ENCODE measurements at places on chromosomes 6 and 20. TPM values are rescaled to one million over a fixed set of nuclear protein-coding genes. Genes with fewer than 3 reads are reported as not detected.
A peak's percentile ranks its signal among the peaks of the same experiment; 100 is the strongest.

Gene CST7
- total RNA-seq = 202 TPM

Gene CD83
- total RNA-seq = 29.6 TPM

- H3K36me3 ChIP-seq = no peaks in the 10 kb centered on the region
- no peak overlapping the region for H3K27ac ChIP-seq
- H3K4me1 ChIP-seq = peaks cover 26% of the 10 kb centered on the region
Measured at GRCh38 chr20:25252686-25253421, 5.0 kb downstream of the PYGB start.

- no peaks in the 10 kb centered on the region for H3K27me3 ChIP-seq
- H3K27ac ChIP-seq = no peak overlapping the region
- no peak overlapping the region for H3K4me3 ChIP-seq
- H3K4me1 ChIP-seq = no peaks in the 10 kb centered on the region
- H3K36me3 ChIP-seq = no peaks in the 10 kb centered on the region
Measured at GRCh38 chr6:110400208-110400607, 15.2 kb downstream of the DDO start.

Gene DLL1
- 1.2 TPM for total RNA-seq

DNA sequence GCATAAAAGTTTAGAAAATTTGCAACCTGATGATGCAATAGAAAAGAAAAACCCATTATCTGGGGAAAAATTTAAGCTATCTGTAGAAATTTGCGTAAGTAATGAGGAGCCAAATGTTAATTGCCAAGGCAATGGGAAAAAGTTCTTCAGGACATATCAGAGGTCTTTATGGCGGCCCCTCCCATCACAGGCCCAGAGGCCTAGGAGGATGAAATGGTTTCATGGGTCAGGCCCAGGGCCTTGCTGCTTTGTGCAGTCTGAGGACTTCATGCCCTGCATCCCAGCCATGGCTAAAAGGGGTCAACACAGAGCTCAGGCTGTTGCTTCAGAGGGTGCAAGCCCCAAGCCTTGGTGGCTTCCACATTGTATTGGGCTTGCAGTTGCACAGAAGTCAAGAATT, 582.8 kb downstream of the COL12A1 start:
- no peak for DNase-seq
- no peak overlapping the region for H3K4me3 ChIP-seq
- H3K27ac ChIP-seq = no peak overlapping the region

DNA sequence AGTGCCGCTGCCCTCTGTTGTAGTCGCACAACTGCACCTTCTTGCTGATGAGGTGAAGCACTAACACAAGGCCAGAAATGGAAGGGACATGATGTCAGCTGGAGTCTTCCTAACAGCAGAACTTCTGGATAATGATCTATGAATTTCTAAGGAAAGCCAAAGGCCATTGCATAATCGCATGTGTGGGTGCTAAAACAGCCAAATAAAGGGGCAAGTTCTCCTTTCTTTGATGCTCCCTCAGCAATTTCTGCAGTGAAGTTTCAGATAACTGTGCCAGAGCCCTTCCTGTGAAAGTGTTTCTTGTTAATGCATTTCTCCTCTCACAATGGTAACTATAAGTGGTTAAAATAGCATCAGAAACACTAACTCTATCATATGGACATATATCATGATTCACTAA, 8.0 kb upstream of the F13A1 start:
- H3K27ac ChIP-seq = no peak overlapping the region
- H3K36me3 ChIP-seq = no peaks in the 10 kb centered on the region
- no peak for DNase-seq

Gene PTGIS
- 15.1 TPM for total RNA-seq

Gene ARMH2
- 0.28 TPM for total RNA-seq

DNA sequence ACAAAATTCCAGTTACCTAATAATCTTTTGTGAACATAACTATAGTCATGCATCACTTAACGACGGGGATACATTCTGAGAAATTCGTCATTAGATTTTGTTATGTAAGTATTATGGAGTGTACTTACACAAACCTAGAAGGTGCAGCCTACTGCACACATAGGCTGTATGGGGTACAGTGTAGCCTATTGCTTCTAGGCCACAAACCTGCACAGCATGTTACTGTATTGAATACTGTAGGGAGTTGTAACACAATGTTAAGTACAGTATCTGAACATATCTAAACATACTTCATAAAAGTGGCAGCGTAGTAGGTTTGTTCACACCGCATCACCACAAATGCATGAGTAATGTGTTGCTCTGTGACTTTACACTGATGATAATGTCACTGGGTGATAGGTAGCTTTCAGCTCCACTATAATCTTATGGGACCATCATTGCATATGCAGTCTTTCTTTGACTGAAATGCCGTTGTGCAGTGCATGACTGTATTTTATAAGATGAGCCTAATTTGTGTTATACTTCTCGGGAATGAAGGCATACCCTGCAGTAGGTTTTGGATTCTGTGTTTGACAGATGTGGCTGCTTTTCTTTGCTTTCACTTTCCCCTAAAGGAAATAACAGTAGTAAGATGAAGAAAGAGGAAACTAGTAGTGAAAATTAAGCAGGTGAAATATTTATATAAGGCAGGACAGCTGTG, 365.6 kb downstream of the FARS2 start:
- no peaks in the 10 kb centered on the region for H3K27me3 ChIP-seq
- H3K36me3 ChIP-seq = peaks cover 7% of the 10 kb centered on the region
- peak overlapping the region; percentile 51 for H3K4me3 ChIP-seq
- H3K27ac ChIP-seq = peak overlapping the region; percentile 70

Gene REM1
- not detected for total RNA-seq

- no peaks in the 10 kb centered on the region for H3K36me3 ChIP-seq
- no peak overlapping the region for H3K4me3 ChIP-seq
- no peak overlapping the region for H3K27ac ChIP-seq
- H3K27me3 ChIP-seq = no peaks in the 10 kb centered on the region
- no peak for DNase-seq
Measured at GRCh38 chr6:168525926-168526630, 85.1 kb downstream of the SMOC2 start.

- DNase-seq = no peak
- peaks cover 47% of the 10 kb centered on the region for H3K4me1 ChIP-seq
- peaks cover 34% of the 10 kb centered on the region for H3K36me3 ChIP-seq
- H3K27me3 ChIP-seq = no peaks in the 10 kb centered on the region
- H3K27ac ChIP-seq = peak overlapping the region; percentile 92
Measured at GRCh38 chr6:135052939-135053338, 1.7 kb downstream of the HBS1L start.

Gene BLTP3A
- total RNA-seq = 14.4 TPM

DNA sequence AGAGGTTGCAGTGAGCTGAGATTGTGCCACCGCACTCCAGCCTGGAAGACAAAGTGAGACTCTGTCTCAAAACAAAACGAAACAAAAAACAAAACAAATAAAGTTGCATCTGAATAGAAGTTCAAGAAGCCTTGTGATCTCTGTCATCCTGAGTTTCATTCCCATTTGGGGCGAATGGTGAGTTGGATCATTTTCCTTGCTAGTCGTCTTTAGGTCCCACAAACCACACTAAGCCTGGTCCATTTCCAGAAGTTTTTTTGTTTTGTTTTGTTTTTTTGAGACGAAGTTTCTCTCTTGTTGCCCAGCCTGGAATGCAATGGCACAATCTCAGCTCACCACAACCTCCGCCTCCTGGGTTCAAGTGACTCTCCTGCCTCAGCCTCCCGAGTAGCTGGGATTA, 33.8 kb downstream of the ZNF217 start:
- no peak overlapping the region for H3K4me3 ChIP-seq
- no peak overlapping the region for H3K27ac ChIP-seq
- no peaks in the 10 kb centered on the region for H3K4me1 ChIP-seq
- peaks cover 13% of the 10 kb centered on the region for H3K36me3 ChIP-seq

Gene BMP2
- total RNA-seq = not detected

GRCh38 chr20:42018979-42019378, 400.8 kb upstream of the CHD6 start:
- no peak overlapping the region for H3K4me3 ChIP-seq
- no peak for DNase-seq
- H3K27me3 ChIP-seq = no peaks in the 10 kb centered on the region
- H3K36me3 ChIP-seq = no peaks in the 10 kb centered on the region
- H3K27ac ChIP-seq = no peak overlapping the region

DNA sequence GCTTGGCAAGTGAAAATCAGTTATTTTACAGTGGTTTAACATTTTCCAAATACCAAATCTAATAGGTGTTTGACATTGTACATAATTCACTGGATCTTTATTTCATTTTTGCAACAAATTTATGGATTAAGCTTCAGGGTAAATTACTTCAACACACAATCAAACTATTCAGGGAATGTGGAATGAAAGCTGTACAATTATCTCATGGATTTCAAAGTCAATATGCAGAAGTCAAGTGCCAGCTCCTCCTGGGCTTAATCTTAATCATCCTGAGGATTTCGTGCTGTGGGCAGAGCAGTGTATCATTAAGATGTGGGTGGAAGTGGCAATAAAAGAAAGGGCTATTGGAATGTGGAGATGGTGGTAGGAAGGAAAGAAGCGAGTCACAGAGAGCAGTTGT, 548.8 kb downstream of the COL12A1 start:
- H3K36me3 ChIP-seq = no peaks in the 10 kb centered on the region
- H3K27ac ChIP-seq = no peak overlapping the region
- no peaks in the 10 kb centered on the region for H3K4me1 ChIP-seq
- no peak for DNase-seq

Gene NHSL1
- 0.35 TPM for total RNA-seq

DNA sequence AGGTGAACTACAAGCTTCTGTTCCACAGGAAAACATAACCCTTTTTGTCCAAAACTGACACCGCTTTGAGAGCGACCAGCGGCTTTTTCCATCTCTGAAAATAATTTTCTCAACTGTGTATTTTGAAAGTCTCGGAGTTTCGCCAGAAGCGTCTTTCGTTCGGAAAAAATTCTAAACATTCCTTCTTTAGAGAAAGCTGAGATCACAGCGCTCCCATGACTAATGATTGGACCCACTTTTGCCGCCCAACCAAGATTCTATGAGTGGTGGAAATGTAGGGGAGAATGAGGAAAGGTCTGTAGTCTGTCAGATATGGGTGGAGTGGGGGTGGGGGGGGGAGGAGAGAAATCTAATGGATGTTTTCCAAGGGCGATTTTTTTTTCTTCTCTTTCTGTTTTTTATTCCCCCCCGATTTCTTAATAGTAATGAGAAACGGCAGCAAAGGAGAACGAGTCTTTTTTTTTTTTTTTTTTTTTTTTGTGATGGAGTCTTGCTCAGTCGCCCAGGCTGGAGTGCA, 189.3 kb downstream of the TRIM27 start:
- H3K27me3 ChIP-seq = peaks cover 88% of the 10 kb centered on the region
- peaks cover 21% of the 10 kb centered on the region for H3K36me3 ChIP-seq
- no peak overlapping the region for H3K4me3 ChIP-seq
- no peak for DNase-seq

- H3K27me3 ChIP-seq = peaks cover 62% of the 10 kb centered on the region
- peak; percentile 43 for DNase-seq
Measured at GRCh38 chr6:117477988-117478852, 4.3 kb upstream of the DCBLD1 start.

DNA sequence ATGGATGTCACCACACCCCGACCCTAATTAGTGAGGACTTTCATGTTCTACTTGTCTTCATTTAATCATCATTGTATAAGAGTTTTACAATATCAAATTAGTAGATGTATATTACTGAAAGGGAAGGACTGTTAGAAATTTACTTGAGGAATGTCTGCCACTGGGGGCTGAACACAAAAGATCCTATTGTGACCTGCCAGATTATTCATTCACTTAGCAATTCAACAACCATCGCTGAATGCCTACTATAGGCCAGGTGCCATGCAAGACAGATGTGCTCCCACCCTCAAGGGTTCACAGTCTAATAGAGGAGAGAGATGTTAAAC, 8.0 kb upstream of the RBCK1 start:
- peaks cover 21% of the 10 kb centered on the region for H3K4me1 ChIP-seq
- H3K27ac ChIP-seq = no peak overlapping the region
- H3K27me3 ChIP-seq = no peaks in the 10 kb centered on the region
- no peak overlapping the region for H3K4me3 ChIP-seq
- peaks cover 17% of the 10 kb centered on the region for H3K36me3 ChIP-seq

GRCh38 chr20:24357177-24357576, 112.3 kb upstream of the SYNDIG1 start:
- no peaks in the 10 kb centered on the region for H3K4me1 ChIP-seq
- no peaks in the 10 kb centered on the region for H3K36me3 ChIP-seq
- no peak overlapping the region for H3K4me3 ChIP-seq
- H3K27ac ChIP-seq = no peak overlapping the region
- DNase-seq = no peak

Gene LCA5
- 0.16 TPM for total RNA-seq

- H3K4me1 ChIP-seq = no peaks in the 10 kb centered on the region
- DNase-seq = no peak
- peaks cover 20% of the 10 kb centered on the region for H3K27me3 ChIP-seq
Measured at GRCh38 chr20:33251496-33251895, 15.7 kb downstream of the BPIFA1 start.

- H3K27ac ChIP-seq = no peak overlapping the region
- peaks cover 33% of the 10 kb centered on the region for H3K27me3 ChIP-seq
- peaks cover 11% of the 10 kb centered on the region for H3K4me1 ChIP-seq
- peak; percentile 56 for DNase-seq
- no peak overlapping the region for H3K4me3 ChIP-seq
- H3K36me3 ChIP-seq = no peaks in the 10 kb centered on the region
Measured at GRCh38 chr6:166221040-166221439, 53.4 kb upstream of the TBXT start.

Measured in activated CD8-positive, alpha-beta memory T cell treated with anti-CD3 and anti-CD28 coated beads, Interleukin-2, amount 10 ng/mL, durations not matched to agents 7 days and 5 days (primary cell).